Small intestine (tissue), 16 donors: ENCODE measurements at places on chromosomes 4 and X.

- no peak for DNase-seq
These were observed 76.4 kb downstream of the ZNF721 start for GRCh38 chr4:422587-422986.

DNA sequence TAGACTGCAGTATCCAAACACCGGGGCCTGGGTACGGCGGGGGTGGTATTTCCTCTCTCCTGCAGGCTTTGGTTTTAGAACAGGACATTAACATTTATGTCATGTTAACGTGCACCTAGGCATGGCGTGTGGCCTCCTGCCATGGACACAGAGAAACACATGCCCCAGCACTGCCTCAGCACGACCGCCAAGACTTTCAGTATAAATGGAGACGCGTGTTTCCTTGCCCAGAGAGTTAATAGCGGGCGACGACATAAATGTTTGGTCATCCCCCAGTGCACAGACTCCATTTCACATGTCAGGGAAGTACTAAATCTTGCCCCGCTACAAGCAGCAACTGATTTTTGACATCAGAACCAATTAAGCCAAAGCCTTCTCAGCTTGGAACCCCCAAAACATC is 737.9 kb downstream of the RAB28 start:
- DNase-seq, result no peak

DNA sequence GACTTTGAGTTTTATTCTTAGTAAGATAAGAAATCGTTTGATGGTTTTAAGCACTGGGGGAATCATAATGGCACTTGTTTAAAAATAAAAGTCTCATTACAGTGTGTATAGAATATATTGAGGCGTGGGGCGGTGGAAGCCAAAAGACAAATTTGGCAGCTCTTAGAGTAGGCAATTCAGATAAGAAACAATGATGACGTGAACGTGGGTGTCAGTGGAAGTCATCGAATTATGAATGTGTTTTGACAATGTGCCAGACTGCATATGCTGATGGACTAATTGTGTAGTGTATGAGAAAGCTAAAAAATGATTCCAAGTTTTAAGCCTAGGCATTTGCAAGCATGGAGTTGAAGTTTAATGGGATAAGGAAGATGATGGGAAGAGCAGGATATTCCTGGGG is 35.8 kb downstream of the SPANXD start:
- no peak for DNase-seq

DNA sequence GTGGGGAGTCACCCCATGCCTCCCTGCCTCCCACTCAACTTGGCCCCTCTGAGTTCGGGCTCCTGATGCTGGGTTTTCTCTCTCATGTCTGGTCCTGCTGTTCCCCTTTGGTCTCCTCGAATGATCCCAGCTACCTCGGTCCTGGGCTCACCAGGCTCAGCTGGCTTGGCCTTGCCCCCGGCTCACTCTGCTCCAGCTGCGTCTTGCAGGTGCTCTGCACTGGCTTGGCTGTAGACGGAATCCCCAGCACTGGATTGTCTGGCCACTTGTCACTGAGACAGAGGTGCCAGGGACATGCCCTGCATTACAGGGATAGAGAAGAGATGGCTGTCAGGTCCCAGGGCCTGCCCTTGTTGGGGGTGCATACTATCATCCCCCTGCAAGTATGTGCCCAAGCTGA is 41.6 kb upstream of the NYX start:
- no peak for DNase-seq

DNA sequence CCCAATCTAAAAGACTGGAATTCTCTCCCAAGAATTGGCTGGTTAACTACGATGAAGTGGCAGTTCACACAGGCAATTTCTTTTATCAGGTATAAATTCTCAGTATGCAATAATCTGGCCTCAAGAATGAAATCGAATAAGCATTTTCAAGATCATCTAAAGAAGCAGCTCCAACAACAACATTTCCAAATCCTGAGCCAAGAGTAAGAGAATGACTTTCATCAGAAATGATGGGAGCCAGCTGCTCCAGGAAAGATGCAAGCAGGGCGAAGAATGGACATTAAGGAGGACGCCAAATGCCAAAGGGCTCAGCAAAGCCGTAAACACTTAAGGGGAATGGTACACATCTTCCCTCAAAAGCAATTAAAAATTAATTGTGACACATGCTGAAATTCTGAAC is 12.0 kb downstream of the ADAMTS3 start:
- no peak for DNase-seq

DNA sequence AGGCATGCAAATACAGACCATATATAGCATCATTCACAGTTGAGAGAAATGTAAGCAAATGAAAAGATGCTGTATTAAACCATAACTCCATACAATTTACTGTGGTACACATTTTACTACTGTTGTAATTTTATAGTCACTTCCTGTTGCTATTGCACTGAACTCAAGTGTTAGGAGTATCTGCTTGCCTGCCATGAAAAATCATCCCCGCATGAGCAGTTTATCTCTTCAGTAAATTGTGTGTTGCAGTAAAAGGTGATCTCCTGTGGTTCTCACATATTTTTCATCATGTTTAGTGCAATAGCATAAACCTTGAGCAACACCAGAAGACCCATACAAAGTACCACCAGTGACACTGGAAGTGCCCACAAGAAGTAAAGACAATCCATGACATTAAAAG is 1153.4 kb downstream of the FAT4 start:
- no peak for DNase-seq

DNA sequence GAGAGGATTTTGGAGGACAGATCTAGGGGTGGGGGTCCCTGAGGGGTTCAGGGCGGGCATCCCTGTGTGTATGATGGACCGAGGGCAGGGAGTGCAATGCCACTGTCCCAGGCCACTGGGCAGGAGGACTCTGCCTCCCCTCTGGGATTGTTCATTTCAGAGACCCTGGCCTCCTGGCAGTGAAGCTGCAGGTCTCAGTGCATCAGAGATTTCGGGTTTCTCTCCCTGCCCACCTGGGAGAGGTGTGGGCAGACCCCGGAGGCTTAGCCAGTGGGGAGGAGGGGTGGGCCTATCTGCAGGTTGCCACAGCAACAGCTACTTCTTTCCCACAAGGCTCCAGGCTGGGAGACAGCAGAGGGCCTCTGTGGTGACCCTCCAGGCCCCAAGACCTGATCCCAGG is 80.1 kb upstream of the LRPAP1 start:
- no peak for DNase-seq
